T-cell (primary cell): ENCODE measurements at places on chromosomes 3 and 15. TPM values are rescaled to one million over a fixed set of nuclear protein-coding genes. Genes with fewer than 3 reads are reported as not detected.

GRCh38 chr15:73889053-73889761, 15.8 kb downstream of the TBC1D21 start:
- no peaks in the 10 kb centered on the region for H3K4me1 ChIP-seq
- H3K27ac ChIP-seq, result no peak overlapping the region
- H3K4me3 ChIP-seq, result no peak overlapping the region
- no peak for DNase-seq

- H3K4me1 ChIP-seq, result no peaks in the 10 kb centered on the region
- no peak for DNase-seq
- no peak overlapping the region for H3K4me3 ChIP-seq
- no peak overlapping the region for H3K27ac ChIP-seq
Observed at GRCh38 chr3:55461896-55462295, 25.2 kb downstream of the WNT5A start.

Gene DPPA2
- not detected for total RNA-seq

DNA sequence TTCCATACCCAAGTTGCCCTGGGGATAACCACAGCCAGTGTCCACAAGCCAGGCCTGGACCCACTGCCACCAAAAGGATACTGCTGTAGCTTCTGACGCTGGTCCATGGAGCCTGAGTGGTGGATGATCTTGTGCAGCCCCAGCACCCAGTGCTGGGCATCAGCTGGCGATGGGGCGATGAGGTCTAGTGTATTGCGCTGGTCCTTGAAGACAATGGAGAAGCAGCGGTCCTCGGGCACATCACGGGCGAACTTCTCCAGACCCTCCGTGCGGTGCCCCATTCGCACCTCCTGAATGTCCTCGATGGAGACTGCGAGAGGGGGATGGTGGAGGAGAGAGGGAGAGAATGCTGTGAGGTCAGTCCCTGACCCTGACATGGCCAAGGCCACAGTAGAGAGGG, 13.0 kb downstream of the PLCD1 start:
- no peak overlapping the region for H3K4me3 ChIP-seq
- no peak for DNase-seq
- no peaks in the 10 kb centered on the region for H3K4me1 ChIP-seq
- peaks cover 54% of the 10 kb centered on the region for H3K36me3 ChIP-seq

DNA sequence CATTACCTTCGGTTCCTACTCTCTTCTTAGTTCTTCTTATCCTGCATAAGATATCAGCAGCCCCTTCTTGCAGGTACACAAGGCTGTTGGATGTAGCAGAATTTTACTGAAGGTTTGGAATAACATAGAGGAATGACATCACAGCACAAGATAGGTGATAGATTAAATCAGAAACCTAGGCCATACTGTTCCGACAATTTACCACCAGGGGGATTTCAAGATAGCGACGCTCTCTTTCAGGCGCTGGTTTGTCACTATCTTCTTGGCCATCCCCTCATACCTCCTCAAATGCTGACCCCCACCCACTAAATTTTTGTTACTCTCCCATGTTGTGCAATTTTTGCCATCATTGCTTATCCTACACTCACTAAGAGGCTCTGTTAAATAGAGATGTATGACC, 3.5 kb downstream of the SIDT1 start:
- no peak overlapping the region for H3K27ac ChIP-seq
- H3K36me3 ChIP-seq, result peaks cover 11% of the 10 kb centered on the region
- no peaks in the 10 kb centered on the region for H3K27me3 ChIP-seq
- peaks cover 33% of the 10 kb centered on the region for H3K4me1 ChIP-seq
- H3K4me3 ChIP-seq, result no peak overlapping the region
- no peak for DNase-seq

Gene VPS13C
- 136 TPM for total RNA-seq

Gene TIMP4
- total RNA-seq, result not detected

GRCh38 chr3:196079682-196080081, 2.2 kb downstream of the TFRC start:
- H3K27ac ChIP-seq, result no peak overlapping the region
- no peak for DNase-seq
- H3K4me1 ChIP-seq, result peaks cover 24% of the 10 kb centered on the region

- H3K27ac ChIP-seq, result no peak overlapping the region
- no peak for DNase-seq
- no peak overlapping the region for H3K4me3 ChIP-seq
Observed at GRCh38 chr3:55333923-55334322, 153.2 kb downstream of the WNT5A start.

Gene BRK1
- 74.9 TPM for total RNA-seq

Gene GPR149
- total RNA-seq, result not detected

Gene PLA1A
- total RNA-seq, result not detected

Gene ADAMTS9
- not detected for total RNA-seq

Gene TAGLN3
- total RNA-seq, result not detected

DNA sequence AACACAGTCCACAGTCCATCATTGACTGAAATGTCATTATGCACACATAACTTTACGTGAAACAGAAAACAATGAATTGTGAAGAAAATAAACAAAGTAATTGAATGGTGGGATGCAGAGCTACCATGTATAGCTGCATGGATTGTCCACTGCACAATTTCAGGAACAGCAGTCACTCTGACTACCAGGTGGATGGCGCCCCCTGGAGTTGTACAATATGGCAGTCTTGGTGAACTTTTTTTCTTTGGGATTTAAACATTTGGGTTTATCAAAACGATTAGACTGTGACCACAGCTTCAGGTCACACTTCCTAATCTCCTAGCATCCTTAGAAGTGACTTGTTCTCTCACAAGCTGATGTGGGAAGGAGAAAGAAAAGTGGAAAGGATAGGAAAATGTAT, 48.9 kb upstream of the TCF12 start:
- H3K36me3 ChIP-seq, result no peaks in the 10 kb centered on the region
- no peaks in the 10 kb centered on the region for H3K4me1 ChIP-seq
- no peak overlapping the region for H3K4me3 ChIP-seq
- no peak overlapping the region for H3K27ac ChIP-seq

- no peak overlapping the region for H3K4me3 ChIP-seq
- no peaks in the 10 kb centered on the region for H3K27me3 ChIP-seq
- H3K27ac ChIP-seq, result no peak overlapping the region
- H3K36me3 ChIP-seq, result no peaks in the 10 kb centered on the region
- no peaks in the 10 kb centered on the region for H3K4me1 ChIP-seq
Observed at GRCh38 chr3:135083179-135083578, 288.1 kb downstream of the EPHB1 start.

Gene RTP3
- not detected for total RNA-seq

- no peak overlapping the region for H3K27ac ChIP-seq
- no peaks in the 10 kb centered on the region for H3K4me1 ChIP-seq
- H3K27me3 ChIP-seq, result no peaks in the 10 kb centered on the region
- H3K4me3 ChIP-seq, result no peak overlapping the region
- H3K36me3 ChIP-seq, result no peaks in the 10 kb centered on the region
- DNase-seq, result no peak
Observed at GRCh38 chr3:73192036-73192738, 130.7 kb downstream of the EBLN2 start.
